NCI-H1092 (cell line): ENCODE measurements at places on chromosomes 11 and 22.

DNA sequence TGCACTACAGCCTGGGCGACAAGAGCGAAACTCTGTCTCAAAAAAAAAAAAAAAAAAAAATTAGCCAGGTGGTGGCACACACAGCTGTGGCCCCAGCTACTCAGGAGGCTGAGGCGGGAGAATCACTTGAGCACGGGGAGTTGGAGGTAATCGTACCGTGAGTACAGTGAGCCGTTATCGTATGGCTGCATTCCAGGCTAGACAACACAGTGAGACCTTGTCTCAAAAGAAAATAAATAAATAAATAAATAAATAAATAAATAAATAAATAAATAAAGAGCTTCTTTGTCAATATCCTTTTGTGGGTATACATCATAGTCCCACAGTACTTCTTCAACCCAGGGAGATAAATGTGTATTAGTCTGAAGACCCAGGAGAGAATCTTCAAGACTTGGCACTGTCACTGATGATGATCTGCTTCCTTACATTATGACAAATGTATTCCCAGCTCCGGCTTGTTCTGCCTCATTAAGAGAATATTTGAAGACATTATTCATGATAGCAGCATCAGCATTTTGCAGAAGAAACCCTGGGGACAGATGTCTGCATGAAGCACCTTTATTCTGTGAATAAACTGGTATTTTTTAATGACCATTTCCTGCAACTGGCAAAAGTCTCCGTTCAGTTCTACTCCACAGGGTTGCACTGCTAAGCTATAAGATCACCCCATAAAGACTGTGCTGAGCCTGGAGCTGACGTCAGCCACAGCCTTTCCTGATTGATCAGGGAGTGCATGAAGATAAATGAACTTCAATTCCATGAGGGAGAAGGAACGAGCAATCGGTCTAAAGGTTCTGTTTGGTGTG lies 1.6 kb upstream of the ACY3 start:
- DNase-seq, result no peak

GRCh38 chr11:20417771-20418170 lies 30.3 kb downstream of the PRMT3 start:
- no peak for DNase-seq

GRCh38 chr11:102488208-102488607 lies 35.6 kb upstream of the TMEM123 start:
- no peak for DNase-seq

- no peak for DNase-seq
Observed at GRCh38 chr11:106459135-106459534, 381.7 kb downstream of the AASDHPPT start.

- DNase-seq, result no peak
Observed at GRCh38 chr11:73218106-73218829, at the start of gene P2RY2. Gene P2RY2, plus strand, starts transcription at chr11:73218281. Its CDS starts 15,879 bp downstream, at chr11:73234160.

GRCh38 chr11:35141571-35141971 lies 2.6 kb downstream of the CD44 start:
- DNase-seq, result no peak

- DNase-seq, result no peak
Observed at GRCh38 chr22:20426259-20426615, 11.4 kb downstream of the SCARF2 start.
